Hepatic stellate cell (primary cell): ENCODE measurements at places on chromosomes 11 and 22.
A peak's percentile ranks its signal among the peaks of the same experiment; 100 is the strongest.

- no peak for DNase-seq
These were observed 663 bp upstream of the LARGE2 start for GRCh38 chr11:45921561-45922424.

DNA sequence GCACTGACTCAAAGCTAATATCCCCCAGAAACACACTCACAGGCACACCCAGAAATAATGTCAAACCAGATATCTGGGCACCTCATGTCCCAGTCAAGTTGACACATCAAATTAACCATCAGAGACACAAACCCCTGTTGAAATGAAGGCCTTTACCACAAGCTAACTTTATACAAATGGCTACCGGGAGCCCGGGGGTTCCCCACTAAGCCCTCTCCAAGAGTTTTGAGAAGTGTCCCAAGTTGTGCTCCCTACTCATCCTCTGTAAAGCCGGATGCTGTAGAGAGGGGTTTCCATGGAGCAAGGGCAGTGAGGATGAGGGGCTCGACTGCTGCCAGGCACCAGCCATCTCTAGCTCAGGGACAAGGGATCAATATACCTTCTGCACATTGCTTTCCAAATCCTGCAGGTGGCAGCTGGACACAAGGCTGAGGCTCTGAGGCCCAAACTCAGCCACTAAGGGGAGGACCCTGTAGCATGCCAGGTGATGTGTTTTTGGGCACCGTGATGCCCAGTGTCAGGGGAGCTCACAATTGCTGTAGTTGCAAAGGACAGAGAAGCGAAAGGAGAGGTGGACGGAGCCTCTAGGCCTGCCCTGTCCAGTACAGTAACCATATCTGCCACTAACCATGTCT is 145.7 kb downstream of the TTC17 start:
- no peak for DNase-seq

GRCh38 chr11:46143049-46143806 is 22.0 kb upstream of the PHF21A start:
- no peak for DNase-seq

DNA sequence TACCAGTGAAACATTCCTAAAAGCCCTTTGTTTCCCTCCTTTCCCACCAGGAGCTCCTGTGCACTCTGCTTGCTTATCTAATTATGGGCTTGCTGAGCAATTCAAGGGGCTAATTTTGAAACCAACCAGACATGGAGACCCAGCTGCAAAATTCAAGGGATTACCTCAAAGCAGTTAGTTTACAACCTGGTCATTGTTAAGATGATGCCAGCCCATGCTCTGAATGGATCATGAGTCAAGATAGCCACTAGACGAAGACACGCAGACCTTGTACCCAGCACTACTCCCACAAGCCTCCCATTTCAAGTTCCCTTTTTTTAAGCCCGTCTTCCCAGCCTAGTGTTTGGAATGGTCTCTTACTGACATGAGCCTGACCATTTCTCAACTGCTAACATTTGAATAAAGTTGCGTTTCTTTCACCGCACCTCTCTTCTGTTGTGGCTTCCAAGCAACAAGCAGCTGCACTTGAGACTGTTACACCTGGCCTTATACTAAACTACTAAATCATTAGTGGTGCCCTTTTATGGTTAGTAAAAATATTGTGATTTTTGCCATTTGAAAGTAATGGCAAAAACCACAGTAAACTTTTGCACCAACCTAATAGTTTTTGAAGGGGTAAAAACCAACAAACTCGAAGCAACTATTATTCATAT is 315.3 kb upstream of the LUZP2 start:
- DNase-seq: no peak

DNA sequence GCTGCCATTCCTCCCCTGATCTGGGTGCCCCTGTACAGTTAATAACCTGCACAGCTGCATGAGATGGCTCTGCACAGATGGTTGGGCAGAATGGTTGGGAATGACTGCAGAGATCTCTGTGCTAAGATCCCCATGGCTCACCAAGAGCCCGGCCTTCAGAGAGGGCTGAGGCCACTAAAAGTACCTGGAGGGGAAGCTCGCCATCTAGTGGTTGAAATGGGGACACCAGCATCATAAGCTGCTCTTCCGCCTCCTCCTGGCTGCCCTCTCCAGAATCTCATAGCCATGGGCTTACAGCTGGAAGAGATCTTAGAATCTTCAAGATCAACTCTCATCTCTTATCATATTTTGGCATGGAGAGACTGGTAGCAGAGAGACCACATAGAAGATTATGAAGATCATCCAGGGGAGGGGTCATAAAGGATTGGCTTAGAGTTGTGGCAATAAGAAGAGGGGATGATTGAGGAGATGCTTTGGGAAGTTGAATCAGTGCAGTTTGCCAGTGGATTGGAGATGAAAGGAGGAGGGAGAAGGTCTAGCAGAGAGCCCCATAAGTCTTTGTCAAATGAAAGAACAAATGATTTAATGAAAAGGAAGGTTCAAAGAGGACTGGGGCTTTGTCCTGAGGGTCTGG is 22.0 kb upstream of the TLCD5 start:
- peak; percentile 64 for DNase-seq
